ENCODE measurements at places on chromosomes 3 and 15. TPM values are rescaled to one million over a fixed set of nuclear protein-coding genes. Genes with fewer than 3 reads are reported as not detected.

NR2E3 gene
- 0.16 TPM for polyA plus RNA-seq

RAB6B gene
- 2.3 TPM for polyA plus RNA-seq

DNA sequence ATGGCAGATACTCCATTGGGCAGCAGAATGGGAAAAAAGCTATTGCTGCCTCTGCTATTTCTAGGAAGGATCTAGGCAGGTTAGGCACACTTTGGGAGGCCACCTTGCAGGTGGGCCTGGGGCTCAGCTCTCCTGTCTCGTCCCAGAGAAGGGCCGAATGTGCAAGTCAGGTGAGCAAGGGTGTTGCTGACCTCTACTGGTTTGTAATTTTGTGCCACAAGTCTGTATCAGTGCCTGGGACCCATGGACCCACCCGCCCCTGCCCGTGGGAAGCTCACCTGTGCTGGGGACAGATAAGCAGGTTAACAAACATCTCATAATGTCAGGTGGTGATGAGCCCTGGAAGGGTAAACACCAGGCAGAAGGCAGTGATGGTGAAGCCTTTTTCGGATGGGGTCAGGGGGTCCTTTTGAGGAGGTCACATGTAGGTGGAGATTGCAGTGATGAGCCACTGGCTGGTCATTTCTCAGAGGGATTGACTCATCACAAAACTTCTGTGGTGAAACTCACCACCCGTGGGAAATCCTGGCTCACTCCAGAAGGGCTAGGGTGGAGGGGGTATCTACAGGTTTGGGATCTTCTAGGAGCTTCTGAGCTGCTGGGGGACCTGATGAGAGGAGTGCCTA is 161.3 kb downstream of the KLF13 start:
- no peak for DNase-seq

RLBP1 gene
- polyA plus RNA-seq: not detected

DNA sequence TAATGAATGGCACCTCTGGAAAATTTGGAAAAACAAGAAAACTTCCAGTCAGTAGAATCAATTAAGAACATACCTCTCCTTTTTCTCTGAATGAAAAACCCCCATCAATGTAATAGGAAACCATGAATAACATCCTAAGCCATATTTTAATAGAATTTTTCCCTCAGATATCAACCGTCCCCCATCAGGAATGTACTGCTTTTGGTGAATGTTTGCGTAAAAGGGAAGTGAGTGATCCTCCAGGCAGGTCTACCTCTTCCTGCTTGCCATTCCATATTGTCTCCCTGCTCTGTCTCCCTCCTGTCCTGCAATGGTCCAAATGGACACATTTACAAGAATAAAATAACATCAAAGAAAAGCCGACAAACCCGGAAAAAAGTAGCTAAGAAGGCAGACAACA is 30.8 kb downstream of the LAMP3 start:
- no peak for DNase-seq

DNA sequence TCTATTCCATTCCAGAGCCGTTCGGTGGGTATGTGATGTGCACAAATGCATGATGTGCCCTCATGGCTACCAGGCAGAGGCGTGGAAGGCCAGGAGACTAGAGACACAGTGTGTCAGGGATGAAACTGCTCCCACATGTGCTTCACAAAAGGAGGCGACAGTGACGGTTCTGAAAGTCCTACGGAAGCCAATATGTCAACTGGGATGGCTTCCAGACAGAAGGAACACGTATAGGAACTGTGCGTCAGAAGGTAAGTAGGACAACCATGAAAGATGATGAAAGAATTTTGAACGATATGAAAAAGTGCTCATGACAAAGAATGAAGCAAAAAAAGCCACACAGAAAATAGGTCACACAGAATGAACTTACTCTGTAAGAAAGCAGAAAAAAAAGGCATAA is 34.1 kb downstream of the GLB1 start:
- no peak for DNase-seq

- no peak for DNase-seq
Observed at GRCh38 chr3:81132995-81133394, 628.5 kb downstream of the GBE1 start.

CLSTN2 gene
- polyA plus RNA-seq: 0.04 TPM

- DNase-seq: no peak
Observed at GRCh38 chr3:194034346-194035336, 101.3 kb upstream of the HES1 start.

GRCh38 chr3:56209982-56210751 is 258.1 kb downstream of the ERC2 start:
- no peak for DNase-seq

DNA sequence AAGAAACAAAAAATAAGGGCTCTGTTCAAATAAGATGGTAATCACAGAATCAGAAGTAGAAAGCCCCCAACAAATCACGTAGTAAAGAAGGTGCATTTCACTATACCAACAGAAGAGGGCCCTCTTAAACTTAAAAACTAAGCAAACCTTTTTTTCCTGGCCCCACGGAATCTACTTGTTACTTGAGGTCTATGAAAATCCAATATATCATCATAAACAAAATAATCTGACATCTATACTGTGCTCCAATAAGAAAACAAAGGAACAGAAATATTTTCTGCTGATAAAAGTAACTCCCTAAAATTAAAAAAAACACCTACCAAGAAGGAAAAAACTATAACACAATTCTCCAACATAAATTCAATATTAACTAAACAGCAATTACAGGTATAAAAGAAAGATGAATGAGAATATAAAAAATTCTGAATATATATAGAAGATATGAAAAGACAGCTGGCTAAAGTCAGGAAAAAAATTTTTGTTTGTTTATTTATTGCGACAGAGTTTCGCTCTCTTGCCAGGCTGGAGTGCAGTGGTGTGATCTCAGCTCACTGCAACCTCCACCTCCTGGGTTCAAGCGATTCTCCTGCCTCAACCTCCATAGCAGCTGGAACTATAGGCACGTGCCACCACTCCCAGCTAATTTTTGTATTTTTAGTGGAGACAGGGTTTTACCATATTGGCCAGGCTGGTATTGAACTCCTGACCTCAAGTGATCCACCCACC is 81.8 kb downstream of the CLASP2 start:
- peak; percentile 42 for DNase-seq

KNL1 gene
- polyA plus RNA-seq: 3.0 TPM

PROK2 gene
- polyA plus RNA-seq: not detected

KLHL6 gene
- polyA plus RNA-seq: not detected

DNA sequence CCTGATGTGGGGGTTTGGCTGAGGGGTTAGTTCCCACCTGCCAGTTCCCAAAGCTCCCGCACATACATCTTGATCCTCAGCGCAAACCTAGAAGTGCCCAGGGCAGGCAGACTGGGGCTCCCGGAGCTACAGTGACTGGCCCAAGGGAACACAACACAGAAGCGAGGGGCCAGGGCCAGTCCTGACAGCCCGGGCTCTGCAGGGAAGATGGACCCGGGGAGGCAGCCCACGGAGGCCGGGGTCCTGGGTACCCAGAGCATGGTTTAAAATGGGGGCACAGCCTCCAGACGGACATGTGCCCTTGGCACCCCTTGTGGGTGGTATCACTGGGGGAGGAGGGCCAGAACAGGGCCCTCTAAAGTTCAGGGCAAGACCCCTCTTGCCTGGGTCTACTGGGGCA is 5.1 kb downstream of the CPN2 start:
- DNase-seq: no peak

DNA sequence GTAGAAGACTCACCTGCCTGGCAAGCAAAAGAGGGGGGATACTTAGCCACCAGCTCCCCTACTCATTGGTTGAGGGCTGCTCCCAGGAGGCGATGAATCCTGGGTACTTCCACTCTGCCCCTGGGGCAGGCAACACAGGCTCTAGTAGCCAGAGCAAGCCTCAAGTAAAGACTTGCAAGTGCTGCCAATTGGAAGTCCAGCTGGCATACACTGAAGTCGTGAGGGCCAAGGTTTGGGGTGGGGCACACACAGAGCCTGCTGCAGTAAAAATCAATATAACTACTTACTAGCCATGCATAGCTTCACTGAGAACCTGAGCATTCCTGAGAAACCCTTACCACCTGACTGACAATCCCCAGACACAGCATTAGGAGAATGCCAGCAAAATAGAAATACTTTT is 123.0 kb upstream of the EIF1B start:
- no peak for DNase-seq

GPR62 gene
- not detected for polyA plus RNA-seq

CKMT1B gene
- polyA plus RNA-seq: not detected

ARGFX gene
- polyA plus RNA-seq: not detected

DNA sequence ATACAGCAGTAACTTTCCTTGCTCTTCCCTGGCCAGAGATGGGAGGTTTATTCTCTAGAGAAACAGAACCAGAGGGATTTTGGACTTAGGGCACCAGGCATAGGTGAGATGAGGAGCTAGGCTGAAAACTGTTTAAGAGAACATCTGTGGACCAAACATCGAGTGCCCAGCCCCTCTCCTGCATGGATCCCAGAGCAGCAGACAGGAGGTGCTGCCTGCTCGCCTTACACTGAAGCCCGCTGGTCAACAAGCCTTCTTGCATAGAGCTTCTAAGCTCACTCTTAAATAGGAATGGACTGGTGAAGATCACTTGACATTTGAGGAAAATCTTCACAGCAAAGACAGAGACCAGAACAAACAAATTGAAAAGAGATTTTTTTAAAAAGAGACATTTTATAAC is 41.2 kb downstream of the PARP15 start:
- no peak for DNase-seq

DNA sequence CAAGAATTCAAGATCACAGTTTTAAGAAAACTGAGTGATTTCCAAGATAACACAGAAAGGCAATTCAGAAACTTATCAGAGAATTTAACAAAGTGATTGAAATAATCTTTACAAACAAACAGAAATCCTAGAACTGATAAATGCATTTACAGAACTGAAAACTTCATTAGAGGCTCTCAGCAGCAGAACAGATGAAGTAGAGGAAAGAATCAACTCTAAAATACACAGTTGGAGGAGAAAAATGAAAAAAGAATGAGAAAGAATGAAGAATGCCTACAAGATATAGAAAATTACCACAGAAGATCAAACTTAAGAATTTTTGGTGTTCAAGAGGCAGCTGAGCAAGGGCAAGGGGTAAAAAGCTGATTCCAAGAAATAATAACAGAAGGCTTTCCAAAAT is 168.8 kb downstream of the POLR2M start:
- DNase-seq: no peak

IL17RB gene
- not detected for polyA plus RNA-seq

GRCh38 chr3:169161011-169161410 is 502.5 kb downstream of the MECOM start:
- DNase-seq: no peak

DNA sequence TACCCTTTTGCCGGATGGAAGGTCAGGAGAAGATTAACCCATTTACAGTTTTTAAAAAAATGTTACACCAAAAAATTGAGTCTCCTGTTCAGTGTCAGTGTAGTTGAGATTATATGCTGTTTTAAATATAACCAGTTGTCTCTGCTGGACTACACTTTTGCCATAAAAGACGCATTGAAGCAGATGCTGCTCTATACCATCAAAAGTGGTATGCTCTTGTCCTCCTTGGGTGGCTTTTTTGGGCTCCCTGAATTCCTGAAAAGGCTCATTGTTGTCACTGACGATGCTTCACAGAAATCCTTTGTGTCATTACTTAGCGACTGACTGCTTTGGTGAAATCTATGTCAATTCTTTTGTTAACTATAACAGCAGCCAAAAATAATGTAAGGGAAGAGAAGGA is 133.9 kb upstream of the SKOR1 start:
- no peak for DNase-seq

GRCh38 chr3:184773283-184774186 is 38.4 kb upstream of the VPS8 start:
- DNase-seq: no peak

GRCh38 chr15:27871078-27871901 is 227.8 kb downstream of the OCA2 start:
- no peak for DNase-seq

SPINK8 gene
- polyA plus RNA-seq: not detected

SKIC8 gene
- polyA plus RNA-seq: 92.0 TPM

GREM1 gene
- polyA plus RNA-seq: 2,326 TPM

- DNase-seq: no peak
Observed at GRCh38 chr15:86439614-86440013, 359.9 kb downstream of the AGBL1 start.

DNA sequence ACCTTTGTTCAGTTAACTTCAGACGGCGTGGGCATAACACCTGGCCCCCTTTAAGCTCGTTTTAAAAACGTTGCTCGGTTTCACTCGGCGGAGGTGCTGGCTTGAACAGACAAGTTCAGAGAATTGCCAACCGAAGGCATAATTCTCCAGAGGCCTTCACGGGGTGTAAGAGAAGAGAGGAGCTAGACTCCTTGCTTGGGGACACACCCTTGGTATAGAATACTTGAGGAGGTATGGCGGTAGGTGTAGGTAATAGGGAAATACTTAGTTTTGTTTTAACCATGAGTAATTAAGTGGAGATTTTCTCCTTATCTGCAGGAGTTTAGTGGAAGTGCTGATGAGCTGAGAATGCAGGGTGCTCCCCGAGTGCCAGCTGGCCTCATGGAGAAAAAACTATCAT is 921 bp downstream of the FBXL2 start:
- DNase-seq: no peak

NECTIN3 gene
- 71.9 TPM for polyA plus RNA-seq

APOD gene
- 0.41 TPM for polyA plus RNA-seq

ECE2 gene
- not detected for polyA plus RNA-seq

DNA sequence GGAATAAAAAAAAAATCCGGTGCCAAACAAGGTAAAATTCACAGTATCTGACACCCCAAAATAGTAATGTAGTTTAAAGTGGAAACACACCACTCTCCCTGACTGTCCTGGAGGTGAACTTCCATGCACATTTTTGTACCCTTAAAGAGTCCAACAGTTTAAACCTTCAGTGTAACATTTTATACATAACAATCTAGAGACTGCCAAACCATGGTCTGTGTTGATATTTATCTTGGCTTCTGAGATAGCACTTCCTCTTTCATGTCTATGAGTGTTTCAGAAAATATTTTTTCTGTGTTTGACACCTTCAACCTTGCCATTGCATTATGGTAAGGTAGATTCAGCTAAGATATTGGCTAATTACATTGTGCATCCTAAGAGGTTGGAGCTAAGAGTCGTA is 13.9 kb downstream of the TMEM45A start:
- no peak for DNase-seq

- DNase-seq: no peak
Observed at GRCh38 chr3:31840252-31840651, 140.8 kb downstream of the OSBPL10 start.

GRCh38 chr15:65980824-65981456 is 111.6 kb downstream of the RAB11A start:
- DNase-seq: peak; percentile 44

CFAP100 gene
- polyA plus RNA-seq: not detected

SLCO3A1 gene
- 12.2 TPM for polyA plus RNA-seq

GRCh38 chr15:57167821-57168395 is 208.4 kb upstream of the CGNL1 start:
- DNase-seq: no peak

GRCh38 chr3:89436846-89437245 is 329.4 kb downstream of the EPHA3 start:
- no peak for DNase-seq

DNA sequence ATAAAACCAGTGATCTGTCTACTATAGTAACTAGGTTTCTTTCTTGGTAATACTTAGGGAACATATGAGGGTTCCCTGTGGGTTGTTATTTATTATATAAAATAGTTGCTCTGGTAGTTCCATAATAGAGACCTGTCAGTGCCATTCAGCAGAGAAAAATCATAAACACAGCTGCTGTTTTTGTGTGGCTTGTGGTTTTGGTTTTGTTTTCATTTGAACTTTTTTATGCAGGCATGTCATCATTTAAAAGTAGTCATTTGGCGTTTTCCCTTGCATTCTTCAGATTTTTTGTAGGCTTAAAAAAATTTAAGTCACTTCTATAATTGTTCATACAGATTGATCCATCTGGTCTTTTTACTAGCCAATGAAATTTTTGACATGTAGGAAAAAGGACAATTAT is 47.9 kb downstream of the PIK3CA start:
- DNase-seq: peak; percentile 71

- DNase-seq: no peak
Observed at GRCh38 chr3:133746712-133747066, 496 bp downstream of the TF start.
